ENCODE measurements at places on chromosomes 12 and 14.

DNA sequence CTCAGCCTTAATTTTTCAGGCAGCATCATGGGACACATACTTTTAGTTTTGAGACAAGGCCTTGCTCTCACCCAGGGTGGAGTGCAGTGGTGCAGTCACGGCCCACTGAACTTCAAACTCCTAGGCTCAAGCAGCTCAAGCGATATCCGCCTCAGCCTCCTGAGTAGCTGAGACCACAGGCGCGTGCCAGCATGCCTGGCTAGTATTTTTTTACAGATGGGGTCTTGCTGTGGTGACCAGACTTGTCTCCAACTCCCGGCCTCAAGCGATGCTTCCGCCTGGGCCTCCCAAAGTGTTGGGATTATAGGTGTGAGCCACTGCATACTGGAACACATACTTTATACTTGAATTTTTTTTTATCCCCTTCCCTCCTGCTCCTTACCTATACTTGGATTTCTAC, 2.8 kb downstream of the RDH5 start:
- no peak for DNase-seq

DNA sequence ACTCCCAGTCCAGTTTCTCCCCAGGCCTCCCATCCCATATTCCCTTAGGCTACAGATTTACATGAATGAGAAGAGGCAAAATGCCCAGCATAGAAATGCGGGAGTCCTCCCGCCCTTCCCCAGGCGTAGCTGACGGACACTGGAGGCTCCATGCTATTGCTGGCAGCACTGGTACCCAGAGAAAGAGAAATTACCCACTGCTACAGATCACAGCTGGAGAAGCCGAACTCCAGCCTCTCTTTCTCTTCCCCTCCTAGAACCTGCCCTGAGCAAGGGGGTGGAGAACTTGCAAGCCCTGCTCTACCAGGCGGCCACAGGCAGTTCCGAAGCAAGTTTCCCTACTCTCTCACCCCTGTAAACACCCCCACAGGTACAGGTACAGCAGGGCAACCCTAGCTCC, 3.6 kb downstream of the LTBR start:
- DNase-seq = no peak

- DNase-seq = no peak
These were observed 62.4 kb downstream of the PPM1A start for GRCh38 chr14:60311417-60311816.

- DNase-seq = no peak
These were observed 80.1 kb downstream of the STAB2 start for GRCh38 chr12:103667125-103667524.

- no peak for DNase-seq
These were observed 7.5 kb downstream of the TMEM52B start for GRCh38 chr12:10186299-10186698.

GRCh38 chr12:102702447-102703114, 214.5 kb downstream of the PAH start:
- DNase-seq = peak; percentile 69

GRCh38 chr14:49566714-49567113, 19.5 kb downstream of the RPS29 start:
- DNase-seq = no peak
